SJSA1 (cell line): ENCODE measurements at places on chromosomes 1 and 21.

DNA sequence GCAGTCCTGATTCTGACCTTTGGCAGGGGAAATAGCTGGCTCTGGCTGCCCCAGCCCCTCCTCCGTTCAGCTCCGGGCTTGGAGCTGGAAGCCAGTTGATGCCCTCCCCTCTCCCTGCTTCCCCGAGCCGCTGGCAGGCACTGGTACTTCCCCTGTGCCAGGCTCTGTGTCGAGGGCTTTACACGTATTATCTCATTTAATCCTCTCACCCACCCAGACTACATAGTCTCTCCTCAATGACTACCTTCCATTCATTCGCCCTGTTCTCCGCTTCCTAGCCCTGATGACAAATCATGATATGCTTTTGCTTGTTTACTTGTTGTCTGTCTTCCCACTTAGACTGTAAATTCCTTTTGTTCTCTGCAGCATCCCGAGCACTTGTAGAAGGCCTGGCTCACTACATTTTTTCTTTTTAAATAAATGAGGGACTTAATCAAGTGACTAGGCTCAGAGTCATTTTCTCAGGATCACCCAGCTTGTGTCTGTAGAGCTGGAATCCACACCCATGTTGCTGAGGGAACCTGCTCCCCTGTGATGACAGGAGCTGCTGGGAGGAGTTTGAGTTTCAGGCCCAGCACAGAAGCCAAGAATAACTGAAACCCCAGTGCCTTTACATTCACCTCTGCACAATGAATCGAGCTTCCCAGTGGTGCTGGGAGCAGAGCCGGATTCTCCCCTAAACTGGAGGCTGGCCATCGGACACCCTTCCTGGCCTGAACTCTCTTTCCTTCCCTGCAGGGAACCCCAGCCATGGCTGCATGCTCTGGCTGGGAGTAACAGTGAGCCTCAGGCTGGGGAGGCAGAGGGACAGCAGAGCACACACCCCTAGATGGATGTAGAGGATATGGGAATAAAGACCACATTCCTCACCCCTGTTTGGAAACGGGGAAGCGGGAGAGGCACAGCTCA is 58.3 kb downstream of the UBIAD1 start:
- no peaks in the 10 kb centered on the region for H3K4me1 ChIP-seq
- H3K4me3 ChIP-seq = no peak overlapping the region
- H3K27me3 ChIP-seq = peaks cover 18% of the 10 kb centered on the region
- no peaks in the 10 kb centered on the region for H3K36me3 ChIP-seq
- no peak overlapping the region for H3K27ac ChIP-seq

DNA sequence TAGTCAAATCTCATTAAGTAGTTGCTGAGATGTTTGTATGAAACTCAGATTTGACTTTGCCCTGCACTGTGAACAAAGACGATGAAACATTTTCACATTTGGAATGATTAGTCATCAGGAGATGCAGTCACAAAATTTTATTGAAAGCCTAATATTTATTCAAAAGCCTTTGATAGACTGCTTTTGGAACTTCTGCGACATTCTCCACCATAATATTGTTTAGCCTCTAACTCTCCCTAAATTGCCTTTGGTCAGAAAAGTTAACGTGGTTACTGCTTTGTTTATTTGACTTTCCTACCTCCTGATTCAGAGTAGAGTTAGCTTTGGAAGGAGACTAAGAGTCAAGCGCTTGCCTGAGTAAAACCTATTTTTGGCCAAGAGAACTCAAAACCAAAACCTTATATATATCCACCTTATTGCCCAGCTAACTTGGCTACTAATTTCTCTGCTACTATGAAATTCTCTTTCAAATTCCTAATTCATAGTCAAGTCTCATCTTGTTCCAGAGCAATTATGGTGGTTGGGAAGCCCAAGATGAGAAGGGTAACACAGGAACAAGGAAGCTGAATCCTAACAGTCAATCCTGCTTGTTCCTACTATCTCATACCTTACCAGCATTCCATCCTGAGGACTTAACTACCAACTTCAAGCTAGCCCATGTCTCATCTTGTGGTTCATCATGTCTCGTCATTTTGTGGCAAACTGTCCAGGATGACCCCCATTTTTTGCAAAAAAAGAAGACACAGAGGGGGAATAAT is 429.6 kb downstream of the USP25 start:
- H3K36me3 ChIP-seq = no peaks in the 10 kb centered on the region
- DNase-seq = no peak
- no peaks in the 10 kb centered on the region for H3K27me3 ChIP-seq
- no peak overlapping the region for H3K4me3 ChIP-seq

GRCh38 chr1:225479996-225480720 is 52.3 kb upstream of the LBR start:
- H3K27me3 ChIP-seq = no peaks in the 10 kb centered on the region
- H3K4me1 ChIP-seq = peaks cover 8% of the 10 kb centered on the region
- H3K4me3 ChIP-seq = no peak overlapping the region
- H3K27ac ChIP-seq = no peak overlapping the region

- no peak overlapping the region for H3K4me3 ChIP-seq
These were observed 252.5 kb upstream of the PLXNA2 start for GRCh38 chr1:208496467-208497371.

DNA sequence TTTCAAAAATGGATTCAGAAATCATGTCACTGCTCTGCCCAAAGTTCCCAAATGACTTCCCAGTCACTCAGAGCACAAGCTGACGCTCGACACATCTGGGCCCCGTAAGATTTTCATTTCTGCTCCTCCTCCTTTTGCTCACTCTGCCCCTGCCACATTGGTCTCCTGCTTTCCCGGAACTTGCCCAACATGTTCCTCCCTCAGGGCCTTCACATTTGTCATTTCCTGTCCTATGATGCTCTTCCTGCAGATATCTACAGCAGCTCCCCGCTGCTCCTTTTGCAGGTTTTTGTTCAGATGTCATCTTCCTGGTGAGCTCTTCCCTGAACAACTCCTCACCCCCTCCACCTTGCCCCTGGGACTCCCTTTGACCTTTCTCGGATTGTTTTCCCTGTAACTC is 58.5 kb upstream of the IVNS1ABP start:
- H3K4me3 ChIP-seq = no peak overlapping the region
- no peaks in the 10 kb centered on the region for H3K36me3 ChIP-seq
- peaks cover 50% of the 10 kb centered on the region for H3K4me1 ChIP-seq
- H3K27me3 ChIP-seq = no peaks in the 10 kb centered on the region; the same call in 1 of the 2 replicates
- DNase-seq = no peak
- H3K27ac ChIP-seq = peak overlapping the region; percentile 94; the same call in 1 of the 2 replicates

DNA sequence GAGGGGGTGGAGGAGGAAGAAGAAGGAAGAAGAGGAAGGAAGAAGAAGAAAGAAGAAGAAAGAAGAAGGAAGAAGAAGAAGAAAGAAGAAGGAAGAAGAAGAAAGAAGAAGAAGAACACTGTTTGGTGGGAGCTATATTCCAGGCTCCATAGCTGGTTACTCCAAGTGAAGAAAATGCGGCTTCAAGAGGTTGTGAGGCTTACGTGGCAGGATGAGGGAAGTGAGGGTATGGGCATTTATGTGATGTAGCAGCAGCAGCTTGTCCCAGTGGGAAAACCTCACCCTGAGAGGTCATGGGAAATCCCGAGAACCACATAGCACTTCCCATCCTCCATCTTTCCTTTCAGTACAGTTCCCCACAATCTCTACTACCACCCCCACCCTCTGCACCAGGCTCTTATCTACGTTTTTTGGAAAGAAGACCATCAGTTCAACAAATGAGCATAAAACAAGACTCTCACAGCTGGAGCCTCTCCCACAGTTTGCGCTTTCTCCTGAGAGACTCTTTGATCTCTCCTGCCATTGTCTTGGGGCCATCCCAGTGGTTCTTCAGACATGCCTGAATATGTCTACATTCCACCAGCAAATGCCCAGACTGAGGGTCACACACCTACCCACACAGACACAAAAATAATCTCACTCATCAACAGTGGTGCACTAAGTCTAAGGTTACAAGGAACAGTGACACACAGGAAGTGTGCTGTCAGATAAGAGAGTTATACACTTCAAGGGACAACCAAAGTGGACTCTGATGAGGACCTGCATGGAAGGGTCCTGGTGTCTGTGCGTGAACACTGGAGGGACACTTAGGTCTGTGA is 77.9 kb upstream of the KCNJ15 start:
- H3K27me3 ChIP-seq = no peaks in the 10 kb centered on the region
- no peak overlapping the region for H3K27ac ChIP-seq
- no peak for DNase-seq
- H3K4me1 ChIP-seq = peaks cover 2% of the 10 kb centered on the region

- no peak overlapping the region for H3K27ac ChIP-seq
- H3K4me3 ChIP-seq = no peak overlapping the region
- H3K27me3 ChIP-seq = no peaks in the 10 kb centered on the region
These were observed 41.0 kb upstream of the MUTYH start for GRCh38 chr1:45381243-45381642.

GRCh38 chr1:51734896-51735745 is 118.2 kb downstream of the OSBPL9 start:
- H3K36me3 ChIP-seq = no peaks in the 10 kb centered on the region
- H3K4me3 ChIP-seq = no peak overlapping the region
- H3K4me1 ChIP-seq = peaks cover 57% of the 10 kb centered on the region
- DNase-seq = no peak
- H3K27ac ChIP-seq = no peak overlapping the region

GRCh38 chr1:62901650-62902049 is 117.7 kb downstream of the ATG4C start:
- DNase-seq = no peak
- H3K4me3 ChIP-seq = no peak overlapping the region
- no peak overlapping the region for H3K27ac ChIP-seq

DNA sequence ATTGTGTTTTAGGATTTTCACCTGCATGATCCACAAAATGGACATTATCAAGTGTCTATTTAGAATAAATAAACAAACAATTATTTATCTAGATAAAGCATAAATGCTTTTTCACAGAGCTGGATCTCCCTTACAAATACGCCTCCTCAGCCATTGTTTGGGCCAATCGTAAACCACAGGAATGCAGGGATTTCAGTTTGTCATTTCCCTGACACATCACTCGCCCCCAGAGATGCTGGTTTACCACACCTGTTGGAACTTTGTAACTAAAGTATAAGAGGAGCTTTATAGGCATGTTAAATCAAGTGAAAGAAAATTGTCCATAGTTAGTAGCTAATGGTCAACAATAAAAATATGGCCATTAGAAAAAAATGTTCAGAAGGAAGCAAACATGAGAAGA is 40.3 kb downstream of the GPR88 start:
- DNase-seq = no peak
- H3K4me1 ChIP-seq = no peaks in the 10 kb centered on the region
- H3K36me3 ChIP-seq = no peaks in the 10 kb centered on the region
- H3K27me3 ChIP-seq = no peaks in the 10 kb centered on the region

DNA sequence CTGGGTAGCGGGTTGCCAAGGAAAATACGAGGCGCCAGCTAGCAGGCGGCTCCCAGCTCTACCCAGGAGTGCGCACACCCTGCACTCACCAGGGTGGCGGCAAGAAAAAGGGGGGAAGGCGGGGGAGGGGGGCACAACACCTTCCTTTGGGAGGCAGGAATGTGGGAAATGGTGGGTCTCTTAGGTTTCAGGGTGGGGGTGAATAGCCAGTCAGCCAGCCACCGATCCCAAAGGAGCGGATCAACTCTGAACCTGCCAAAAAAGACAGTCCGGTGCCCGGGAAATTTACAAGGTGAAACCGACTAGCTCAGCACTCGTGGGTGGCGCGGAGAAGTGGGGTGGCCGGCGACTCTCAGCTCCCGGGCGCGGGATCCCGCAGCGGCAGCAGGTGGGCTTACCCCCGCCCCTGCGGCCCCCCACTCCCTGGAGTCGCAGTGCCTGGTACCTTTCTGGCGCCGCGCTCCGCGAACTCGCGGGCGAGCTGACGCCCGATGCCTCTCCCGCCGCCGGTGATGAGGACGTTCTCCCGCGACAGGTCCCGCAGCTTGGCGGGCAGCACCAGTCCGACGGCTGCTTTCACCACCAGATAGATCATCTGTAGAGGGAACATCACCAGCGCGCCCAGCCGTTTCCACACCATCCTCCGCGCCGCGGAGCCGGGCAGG is 1.2 kb downstream of the DHRS3 start:
- H3K27me3 ChIP-seq = peaks cover 5% of the 10 kb centered on the region
- peak overlapping the region; percentile 35 for H3K4me3 ChIP-seq
- H3K36me3 ChIP-seq = no peaks in the 10 kb centered on the region

GRCh38 chr1:181219938-181220337 is 131.4 kb downstream of the IER5 start:
- no peak overlapping the region for H3K27ac ChIP-seq
- 0 out of 2 replicates have a peak, but pooled peaks cover 4% of the 10 kb centered on the region for H3K27me3 ChIP-seq
- no peak for DNase-seq
- no peaks in the 10 kb centered on the region for H3K4me1 ChIP-seq
- H3K36me3 ChIP-seq = no peaks in the 10 kb centered on the region

GRCh38 chr1:107804741-107805140 is 160.2 kb downstream of the VAV3 start:
- H3K4me3 ChIP-seq = no peak overlapping the region
- no peak for DNase-seq
- no peaks in the 10 kb centered on the region for H3K4me1 ChIP-seq
- H3K27ac ChIP-seq = no peak overlapping the region
- 0 out of 2 replicates have a peak, but pooled peaks cover 3% of the 10 kb centered on the region for H3K27me3 ChIP-seq
- H3K36me3 ChIP-seq = no peaks in the 10 kb centered on the region

GRCh38 chr1:25703671-25704266 is 87.2 kb downstream of the MAN1C1 start:
- peaks cover 20% of the 10 kb centered on the region for H3K4me1 ChIP-seq
- no peak overlapping the region for H3K4me3 ChIP-seq
- no peak for DNase-seq
- no peaks in the 10 kb centered on the region for H3K27me3 ChIP-seq

GRCh38 chr1:201896951-201897391 is 8.3 kb downstream of the SHISA4 start:
- H3K4me1 ChIP-seq = peaks cover 31% of the 10 kb centered on the region
- no peak overlapping the region for H3K4me3 ChIP-seq
- no peaks in the 10 kb centered on the region for H3K27me3 ChIP-seq
- no peak overlapping the region for H3K27ac ChIP-seq
- no peaks in the 10 kb centered on the region for H3K36me3 ChIP-seq
- DNase-seq = no peak

DNA sequence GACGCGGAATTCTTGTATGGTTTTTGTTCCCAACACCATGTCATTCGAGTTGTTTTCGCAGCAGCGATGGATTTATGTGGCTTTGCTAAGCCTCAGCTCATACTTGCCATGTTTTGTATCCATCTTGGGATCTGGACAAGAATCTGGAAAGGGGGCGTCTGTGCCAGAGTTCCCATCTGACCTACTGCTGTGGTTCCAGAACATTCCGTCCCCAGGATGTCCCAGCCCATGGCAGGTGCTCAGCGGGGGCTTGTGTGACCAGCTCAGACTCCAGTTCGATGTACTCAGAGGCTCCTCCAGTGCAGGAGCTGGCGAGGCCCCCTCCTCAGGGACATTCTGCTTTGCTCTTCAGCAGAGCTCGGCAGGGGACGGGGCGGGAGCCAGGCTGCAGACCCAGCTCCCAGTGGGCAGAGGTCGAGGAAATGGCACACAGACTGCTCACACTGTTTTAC is 24.0 kb upstream of the ADARB1 start:
- no peaks in the 10 kb centered on the region; the same call in 1 of the 2 replicates for H3K27me3 ChIP-seq
- H3K27ac ChIP-seq = peak overlapping the region; percentile 82
- peaks cover 50% of the 10 kb centered on the region for H3K4me1 ChIP-seq
- H3K4me3 ChIP-seq = no peak overlapping the region
- no peaks in the 10 kb centered on the region for H3K36me3 ChIP-seq

GRCh38 chr1:73736125-73736524 is 461.9 kb downstream of the LRRIQ3 start:
- no peaks in the 10 kb centered on the region for H3K4me1 ChIP-seq
- H3K27ac ChIP-seq = no peak overlapping the region
- no peaks in the 10 kb centered on the region for H3K36me3 ChIP-seq
- H3K27me3 ChIP-seq = no peaks in the 10 kb centered on the region
